CD4-positive, alpha-beta T cell (primary cell): ENCODE measurements at places on chromosomes 16 and 17. TPM values are rescaled to one million over a fixed set of nuclear protein-coding genes. Genes with fewer than 3 reads are reported as not detected.

The ARHGAP44 gene
- total RNA-seq, result not detected

The STX1B gene
- 3.1 TPM for total RNA-seq

The KRTAP3-1 gene
- not detected for total RNA-seq

The CACNA1G gene
- total RNA-seq, result not detected

The HES7 gene
- 0.52 TPM for total RNA-seq

The ANKRD13B gene
- 3.0 TPM for total RNA-seq

The HBQ1 gene
- total RNA-seq, result not detected

The CAPNS2 gene
- not detected for total RNA-seq

The TNP2 gene
- total RNA-seq, result not detected

The ASPA gene
- not detected for total RNA-seq

- H3K36me3 ChIP-seq, result no peaks in the 10 kb centered on the region
- no peaks in the 10 kb centered on the region for H3K27me3 ChIP-seq
- no peak overlapping the region for H3K27ac ChIP-seq
- H3K4me1 ChIP-seq, result peaks cover 56% of the 10 kb centered on the region
- no peak for DNase-seq
- H3K4me3 ChIP-seq, result peak overlapping the region; percentile 93
Observed at GRCh38 chr17:18859256-18859655, 1.3 kb downstream of the PRPSAP2 start.

- H3K4me1 ChIP-seq, result no peaks in the 10 kb centered on the region
- H3K36me3 ChIP-seq, result no peaks in the 10 kb centered on the region
- H3K27ac ChIP-seq, result no peak overlapping the region
Observed at GRCh38 chr16:48914070-48914469, 304.1 kb upstream of the N4BP1 start.

DNA sequence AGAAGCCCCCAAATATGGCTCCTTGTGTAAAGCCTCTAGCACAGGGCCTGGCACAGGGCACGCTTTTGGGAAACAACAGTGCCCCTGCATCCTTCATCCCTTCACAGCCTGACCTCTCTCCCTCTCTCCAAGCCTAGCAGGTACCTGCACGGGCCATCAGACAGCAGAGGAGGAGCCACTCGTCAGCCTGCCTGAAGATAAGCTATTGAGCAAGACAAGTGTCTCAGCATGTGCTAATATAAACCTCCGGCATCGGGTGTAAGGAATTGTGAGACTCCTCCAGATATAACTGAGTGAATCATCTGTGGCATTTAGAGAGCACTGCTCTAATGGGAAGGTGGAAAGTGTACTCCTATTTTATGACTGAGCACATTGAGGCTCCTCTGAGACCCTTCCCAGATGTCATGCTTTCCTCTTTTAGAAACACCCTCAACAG lies 38.3 kb downstream of the TBX4 start:
- DNase-seq, result no peak
- no peaks in the 10 kb centered on the region for H3K36me3 ChIP-seq
- H3K27ac ChIP-seq, result no peak overlapping the region
- H3K4me1 ChIP-seq, result no peaks in the 10 kb centered on the region

GRCh38 chr17:43645450-43645764 lies 16.3 kb downstream of the MEOX1 start:
- H3K4me1 ChIP-seq, result peaks cover 33% of the 10 kb centered on the region
- no peak for DNase-seq
- peaks cover 3% of the 10 kb centered on the region for H3K27me3 ChIP-seq
- H3K4me3 ChIP-seq, result no peak overlapping the region

GRCh38 chr16:12833926-12834325 lies 30.2 kb upstream of the CPPED1 start:
- H3K4me3 ChIP-seq, result no peak overlapping the region
- no peak overlapping the region for H3K27ac ChIP-seq
- DNase-seq, result no peak
- no peaks in the 10 kb centered on the region for H3K4me1 ChIP-seq
- peaks cover 6% of the 10 kb centered on the region for H3K27me3 ChIP-seq
- no peaks in the 10 kb centered on the region for H3K36me3 ChIP-seq

GRCh38 chr17:58040386-58040785 lies 33.3 kb upstream of the SRSF1 start:
- no peak overlapping the region for H3K27ac ChIP-seq
- no peaks in the 10 kb centered on the region for H3K36me3 ChIP-seq
- H3K4me3 ChIP-seq, result no peak overlapping the region
- no peaks in the 10 kb centered on the region for H3K4me1 ChIP-seq
- H3K27me3 ChIP-seq, result peaks cover 10% of the 10 kb centered on the region

DNA sequence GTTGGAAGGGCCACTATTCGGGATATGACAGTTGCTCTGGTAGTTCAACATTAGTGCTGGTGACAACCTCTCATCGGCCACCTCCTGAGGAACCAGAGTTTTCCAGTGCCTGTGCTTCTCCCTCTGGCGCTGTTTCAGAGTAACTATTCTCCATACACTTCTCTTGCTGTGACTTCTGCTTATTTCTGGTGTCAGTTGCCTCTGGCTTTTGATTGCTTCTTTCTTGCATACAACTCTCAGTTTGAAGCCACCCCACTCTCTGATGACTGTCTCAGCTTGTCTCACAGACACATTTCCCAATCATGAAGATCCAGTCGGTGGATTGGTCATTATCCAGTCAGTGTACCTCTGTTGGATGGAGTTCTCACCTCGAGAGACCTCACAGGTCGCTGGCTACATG lies 3.4 kb upstream of the TM4SF5 start:
- no peak overlapping the region for H3K4me3 ChIP-seq
- H3K27me3 ChIP-seq, result no peaks in the 10 kb centered on the region
- no peaks in the 10 kb centered on the region for H3K36me3 ChIP-seq
- H3K27ac ChIP-seq, result no peak overlapping the region
- no peak for DNase-seq

DNA sequence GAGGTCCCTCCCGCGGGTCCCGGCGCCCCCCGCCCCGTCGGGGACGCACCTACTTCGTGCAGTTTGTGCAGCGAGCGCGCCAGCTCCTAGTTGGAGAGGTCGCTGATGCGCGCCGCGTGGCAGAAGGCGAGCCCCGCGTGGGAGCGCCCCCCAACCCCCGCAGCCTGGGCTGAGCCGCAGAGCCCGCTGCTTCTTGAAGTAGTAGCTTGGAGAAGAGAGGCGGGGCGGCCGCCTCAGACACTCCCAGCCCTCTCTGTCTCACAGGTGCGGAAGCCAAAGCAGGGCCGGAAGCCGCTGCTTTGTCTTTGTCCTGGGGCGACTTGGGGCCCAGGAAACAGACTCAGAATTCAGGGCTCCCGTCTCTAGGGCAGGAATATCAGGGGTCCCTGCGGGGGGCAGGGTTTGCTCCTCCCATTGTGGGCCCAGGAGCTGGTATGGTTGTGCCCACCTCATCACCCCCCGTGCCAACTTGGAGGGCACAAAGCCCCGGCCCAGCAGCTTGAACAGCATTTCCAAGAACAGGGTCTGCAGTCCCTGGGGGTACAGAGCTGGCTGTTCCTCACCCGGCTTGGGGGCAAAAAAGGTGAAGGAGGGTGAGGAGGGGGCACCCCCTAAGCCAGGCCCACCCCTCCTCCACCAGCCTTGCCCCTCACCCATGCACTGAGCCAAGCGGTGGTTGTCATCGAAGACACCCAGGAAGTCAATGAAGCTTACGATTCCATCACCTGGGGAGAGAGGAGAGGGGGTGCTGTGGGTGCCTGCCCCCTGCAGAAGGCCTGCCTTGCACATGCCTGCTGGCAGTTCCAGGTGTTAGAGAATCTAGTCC lies 13.5 kb downstream of the SPATA32 start:
- peak overlapping the region; percentile 90 for H3K27ac ChIP-seq
- peaks cover 89% of the 10 kb centered on the region for H3K4me1 ChIP-seq
- peak; percentile 89 for DNase-seq
- H3K36me3 ChIP-seq, result peaks cover 60% of the 10 kb centered on the region
- H3K4me3 ChIP-seq, result peak overlapping the region; percentile 75

- H3K4me1 ChIP-seq, result no peaks in the 10 kb centered on the region
- no peaks in the 10 kb centered on the region for H3K36me3 ChIP-seq
- no peak for DNase-seq
- H3K4me3 ChIP-seq, result no peak overlapping the region
Observed at GRCh38 chr17:15175356-15175755, 89.8 kb downstream of the PMP22 start.

DNA sequence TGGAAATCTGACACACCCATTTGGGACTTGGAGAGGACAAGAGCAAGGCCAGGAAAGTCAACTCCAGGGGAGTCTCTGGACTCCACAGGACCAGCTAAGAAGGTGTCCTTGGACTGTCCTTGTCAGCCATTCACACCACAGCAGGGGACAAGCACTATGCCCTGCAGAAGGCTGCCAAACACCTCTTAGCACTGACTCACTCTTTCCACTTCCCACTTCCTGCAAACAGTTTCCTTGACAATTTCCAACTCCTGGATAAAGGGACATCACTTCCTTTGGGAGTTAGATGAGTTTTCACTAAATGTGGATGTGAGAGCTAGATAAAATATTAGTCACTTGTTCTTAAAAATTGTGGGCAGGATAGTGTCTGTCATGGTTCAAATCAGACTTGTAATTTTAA lies 37.8 kb upstream of the BCAR1 start:
- H3K27ac ChIP-seq, result no peak overlapping the region
- no peak overlapping the region for H3K4me3 ChIP-seq
- no peak for DNase-seq
- H3K36me3 ChIP-seq, result peaks cover 22% of the 10 kb centered on the region
- no peaks in the 10 kb centered on the region for H3K27me3 ChIP-seq
- H3K4me1 ChIP-seq, result peaks cover 17% of the 10 kb centered on the region

- DNase-seq, result no peak
- H3K4me3 ChIP-seq, result no peak overlapping the region
- H3K36me3 ChIP-seq, result no peaks in the 10 kb centered on the region
- no peaks in the 10 kb centered on the region for H3K4me1 ChIP-seq
- H3K27ac ChIP-seq, result no peak overlapping the region
- H3K27me3 ChIP-seq, result peaks cover 2% of the 10 kb centered on the region
Observed at GRCh38 chr17:14923981-14924380, 341.1 kb downstream of the PMP22 start.

- no peaks in the 10 kb centered on the region for H3K27me3 ChIP-seq
- H3K36me3 ChIP-seq, result peaks cover 6% of the 10 kb centered on the region
- no peak overlapping the region for H3K27ac ChIP-seq
- H3K4me3 ChIP-seq, result no peak overlapping the region
- peaks cover 9% of the 10 kb centered on the region for H3K4me1 ChIP-seq
Observed at GRCh38 chr16:11183035-11183812, 72.8 kb downstream of the SOCS1 start.

DNA sequence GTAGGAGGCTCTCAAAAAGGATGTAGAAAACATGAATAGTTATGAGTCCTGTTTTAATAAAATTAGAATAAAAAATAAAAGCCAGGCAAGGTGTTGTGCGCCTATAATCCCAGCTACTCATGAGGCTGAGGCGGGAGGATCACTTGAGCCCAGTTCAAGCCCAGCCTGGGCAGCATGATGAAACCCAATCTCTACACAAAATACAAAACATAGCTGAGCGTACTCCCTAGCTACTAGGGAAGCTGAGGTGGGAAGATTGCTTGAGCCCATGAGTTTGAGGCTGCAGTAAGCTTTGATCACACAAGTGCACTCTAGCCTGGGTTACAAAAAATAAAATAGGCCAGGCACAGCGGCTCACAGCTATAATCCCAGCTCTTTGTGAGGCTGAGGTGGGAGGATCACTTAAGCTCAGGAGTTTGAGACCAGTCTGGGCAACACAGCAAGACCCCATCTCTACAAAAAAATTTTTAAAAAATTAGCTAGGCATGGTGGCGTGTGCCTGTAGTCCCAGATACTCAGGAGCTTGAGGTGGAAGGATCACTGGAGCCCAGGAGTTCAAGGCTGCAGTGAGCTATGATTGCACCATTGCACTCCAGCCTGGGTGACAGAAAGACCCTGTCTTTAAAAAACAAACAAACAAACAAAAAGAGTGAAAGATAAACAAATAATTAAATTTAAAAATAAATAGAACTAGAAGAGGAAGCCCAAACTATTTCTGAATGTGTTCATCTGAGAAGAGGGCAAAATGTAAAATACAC lies 17.2 kb upstream of the PRM1 start:
- no peaks in the 10 kb centered on the region for H3K27me3 ChIP-seq
- H3K4me3 ChIP-seq, result no peak overlapping the region
- no peak overlapping the region for H3K27ac ChIP-seq
- H3K36me3 ChIP-seq, result no peaks in the 10 kb centered on the region

DNA sequence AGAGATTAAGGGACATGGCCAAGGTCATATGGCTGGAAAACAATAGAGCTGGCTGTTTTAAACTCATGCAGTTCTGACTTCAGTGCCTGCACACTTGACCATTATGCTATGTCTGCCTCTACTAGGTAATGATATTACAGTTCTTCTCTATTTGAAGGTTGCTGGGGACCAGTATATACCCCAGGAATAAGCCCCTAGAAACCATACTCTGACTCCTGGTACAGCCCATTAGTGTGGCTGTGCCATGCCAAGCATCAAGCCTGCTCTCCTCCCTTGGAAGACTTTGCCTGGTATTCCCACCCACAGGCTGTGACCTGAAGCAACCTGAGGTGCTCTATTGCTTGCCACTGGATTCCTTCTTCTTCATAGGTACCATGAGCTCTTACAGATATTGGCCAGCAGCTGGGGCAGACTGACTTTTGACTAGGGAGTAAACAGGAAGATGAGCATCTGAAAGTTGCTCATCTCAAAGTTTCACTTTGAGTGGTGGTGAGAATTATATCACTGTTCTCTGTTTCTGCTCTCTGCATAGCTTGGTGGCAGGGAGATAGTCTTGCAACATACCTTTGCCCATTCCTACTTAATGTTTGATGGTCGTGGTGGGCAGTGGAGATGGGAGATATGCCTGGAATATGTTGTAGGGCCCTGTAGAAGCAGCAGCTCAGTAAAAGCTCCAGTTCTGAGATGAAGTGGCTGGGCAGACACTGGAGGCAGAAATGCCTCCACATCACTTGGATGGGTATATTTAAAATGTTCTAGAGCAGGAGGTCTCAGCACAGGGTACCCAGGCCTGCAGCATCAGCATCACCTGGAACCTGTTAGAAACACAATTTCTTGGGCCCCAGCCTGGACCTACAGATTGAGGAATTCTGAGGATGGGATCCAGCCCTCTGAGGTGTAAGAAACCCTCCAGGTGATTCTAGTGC lies 274.7 kb downstream of the HS3ST4 start:
- no peak for DNase-seq
- no peaks in the 10 kb centered on the region for H3K36me3 ChIP-seq
- H3K4me3 ChIP-seq, result no peak overlapping the region
- H3K4me1 ChIP-seq, result no peaks in the 10 kb centered on the region
- H3K27me3 ChIP-seq, result no peaks in the 10 kb centered on the region
- H3K27ac ChIP-seq, result no peak overlapping the region
